ENCODE measurements at places on chromosomes 16 and 17.

DNA sequence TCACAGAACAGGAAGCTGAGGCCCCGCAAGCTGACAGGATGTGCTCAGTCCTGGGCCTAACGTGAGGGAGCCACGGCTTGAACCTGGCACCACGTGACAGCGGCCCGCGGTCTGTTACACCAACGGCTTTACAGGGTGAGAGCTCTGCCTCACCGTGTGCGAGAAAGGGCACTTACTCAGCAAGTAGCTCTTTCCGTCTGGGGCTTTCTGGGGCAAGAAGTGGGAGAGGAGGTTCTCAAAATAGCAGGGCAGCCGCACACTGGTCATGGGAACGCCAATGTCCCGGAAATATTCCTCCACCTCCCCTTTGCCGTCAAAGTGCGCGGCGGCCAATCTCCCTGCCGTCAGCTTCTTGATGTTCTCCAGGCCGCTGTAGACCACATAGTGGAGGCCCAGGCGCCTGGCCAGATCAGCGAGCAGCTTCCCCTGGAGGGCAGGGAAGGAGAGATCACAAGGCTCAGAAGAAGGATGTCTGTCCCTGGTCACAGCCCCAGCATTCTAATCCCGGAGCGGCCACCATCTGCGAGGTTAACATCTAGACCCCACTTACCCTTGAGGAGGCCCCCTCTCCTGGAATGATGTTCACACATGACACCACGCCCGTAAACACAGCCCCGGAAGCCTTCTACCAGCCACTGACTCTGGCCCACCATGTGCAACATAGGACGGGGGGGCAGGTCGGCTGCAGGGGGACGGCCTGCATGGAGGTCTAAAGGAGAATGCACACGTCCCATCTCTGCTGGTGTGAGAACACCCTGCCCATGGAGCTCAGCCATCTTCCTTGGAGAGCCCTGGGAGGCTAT, 8.2 kb downstream of the NMRAL1 start:
- DNase-seq = no peak

DNA sequence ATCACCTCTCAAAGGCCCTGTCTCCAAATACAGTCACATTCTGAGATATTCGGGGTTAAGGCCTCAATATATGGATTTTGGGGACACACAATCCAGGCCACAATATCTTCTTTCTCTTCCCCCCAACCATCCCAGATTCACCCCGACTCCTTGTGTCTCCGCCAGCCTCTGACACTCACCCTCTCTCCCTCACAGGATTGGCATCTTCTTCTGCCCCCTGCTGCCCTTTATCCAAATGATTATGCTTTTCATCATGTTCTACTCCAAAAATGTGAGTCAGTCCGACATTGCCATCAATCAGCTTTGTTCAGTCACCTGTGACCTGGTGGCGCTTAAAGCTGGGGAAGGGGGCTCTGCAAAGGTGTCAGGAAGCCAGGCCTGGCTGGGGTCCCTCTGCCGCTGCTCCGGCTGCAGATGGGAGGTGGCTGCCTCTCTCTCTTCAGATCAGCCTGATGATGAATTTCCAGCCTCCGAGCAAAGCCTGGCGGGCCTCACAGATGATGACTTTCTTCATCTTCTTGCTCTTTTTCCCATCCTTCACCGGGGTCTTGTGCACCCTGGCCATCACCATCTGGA, 35.1 kb downstream of the GDE1 start:
- DNase-seq = no peak

DNA sequence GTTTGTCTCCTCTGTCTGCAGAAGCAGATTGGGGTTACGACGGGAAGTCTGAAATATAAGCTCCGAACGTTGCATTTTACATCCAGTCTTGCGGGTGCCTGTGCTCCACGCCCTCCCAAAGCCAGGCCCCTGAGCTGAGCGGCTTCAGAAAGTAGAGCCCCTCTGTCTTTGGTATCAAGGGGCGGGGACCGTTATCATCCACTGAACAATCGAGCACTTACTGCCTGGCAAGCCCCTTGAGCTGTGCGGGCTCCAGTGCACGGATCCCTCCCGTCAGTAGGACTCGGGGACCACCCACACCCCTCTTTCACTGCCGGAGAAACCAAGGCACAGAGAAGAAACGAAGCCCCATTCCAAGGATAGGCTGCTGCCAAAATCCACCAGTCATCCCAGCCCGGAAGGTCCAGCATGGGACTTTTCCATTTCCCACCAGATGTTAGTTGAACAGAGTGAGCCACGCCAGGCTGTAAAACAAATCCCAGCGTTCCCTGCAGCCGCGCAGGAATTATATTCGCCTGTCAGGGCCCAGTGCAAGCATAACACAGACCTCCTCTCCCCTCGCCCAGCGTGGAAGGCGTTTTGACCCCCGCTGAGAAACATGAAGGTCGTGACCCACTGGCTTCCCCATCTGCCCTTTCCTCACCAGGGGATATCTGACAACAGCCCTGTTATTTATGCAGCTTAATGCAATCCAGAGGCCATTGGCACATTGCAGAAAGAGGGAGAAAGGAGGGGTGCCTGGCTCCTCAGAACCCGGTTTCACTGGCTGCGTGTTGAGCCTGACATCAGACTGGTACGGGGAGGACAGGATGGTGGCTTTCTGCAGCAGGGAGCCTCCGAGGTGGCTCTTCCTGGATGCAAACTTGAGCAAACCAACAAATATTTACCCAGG, 212.2 kb upstream of the FOXF1 start:
- no peak for DNase-seq

DNA sequence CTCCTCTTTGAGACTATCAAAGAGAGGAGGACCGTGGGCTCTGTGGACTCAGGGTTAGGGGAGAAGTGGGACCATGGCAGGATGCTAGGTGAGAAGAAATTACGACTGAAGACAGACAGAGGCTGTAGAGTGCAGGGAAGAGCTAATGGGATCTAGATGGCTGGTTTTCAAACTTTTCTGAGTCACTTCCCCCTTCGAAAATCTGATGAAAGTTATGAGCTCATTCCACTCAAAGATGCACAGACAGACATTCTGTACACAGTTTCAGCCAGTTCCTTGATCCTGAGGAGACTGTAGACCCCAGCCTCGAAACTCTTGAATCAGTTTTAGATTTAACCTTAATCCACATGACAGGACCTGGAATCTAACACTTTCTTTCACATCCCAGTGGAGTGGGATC, 40.7 kb downstream of the RGS9 start:
- no peak for DNase-seq

DNA sequence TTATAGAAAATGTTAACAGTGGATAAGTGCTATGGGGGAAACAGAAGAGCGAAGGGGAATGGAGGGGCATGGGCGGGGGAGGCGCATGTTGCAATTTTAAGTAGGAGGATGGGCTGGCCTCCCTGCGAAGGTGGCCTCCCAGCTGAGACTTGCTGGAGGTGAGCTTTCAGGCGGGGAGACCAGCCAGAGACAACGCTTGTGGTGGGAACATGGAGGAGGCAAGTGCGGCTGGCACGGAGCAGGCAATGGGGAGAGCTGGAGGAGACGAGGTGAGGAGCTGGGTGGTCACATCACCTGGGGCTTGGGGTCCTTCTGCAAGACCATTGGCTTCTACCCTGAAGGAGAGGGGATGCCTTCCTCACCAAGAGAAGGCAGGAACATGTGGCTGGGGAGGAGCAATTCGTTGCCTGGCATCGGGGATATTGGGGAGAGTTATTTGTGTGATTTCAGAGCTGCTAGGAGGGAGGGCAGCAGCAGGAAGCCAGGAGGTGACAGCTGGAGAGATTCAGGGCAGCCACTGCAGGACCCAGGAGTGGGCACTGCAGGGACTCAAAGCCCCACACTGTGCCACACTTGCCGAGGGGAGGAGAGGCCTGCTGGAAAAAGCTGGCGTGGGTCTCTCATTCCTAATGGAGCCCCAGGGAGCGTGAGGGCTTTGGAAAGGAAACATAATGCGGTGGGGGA, 34.4 kb downstream of the PMFBP1 start:
- DNase-seq = no peak

- no peak for DNase-seq
Observed at GRCh38 chr17:77320485-77321256, 179.9 kb downstream of the SEC14L1 start.

DNA sequence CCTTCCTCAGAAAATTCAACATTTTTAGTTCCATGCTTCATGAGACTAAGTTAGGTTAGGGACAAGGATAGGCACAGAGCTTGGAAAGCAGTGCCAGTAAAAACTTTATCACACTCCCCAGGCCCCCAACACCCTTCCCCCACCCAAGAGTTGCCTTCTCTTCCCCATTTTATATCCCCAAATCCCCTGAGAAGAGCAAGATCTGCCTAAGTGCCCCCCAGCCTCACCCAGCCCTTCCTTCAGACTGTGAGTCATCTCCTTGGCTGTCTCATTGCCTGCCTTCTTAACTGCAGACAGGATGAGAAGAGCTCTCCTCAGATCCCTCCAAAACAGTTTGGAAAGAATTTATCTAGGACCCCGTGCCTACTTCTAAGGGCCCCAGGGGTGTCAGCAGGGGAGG, 55.8 kb downstream of the NEUROD2 start:
- no peak for DNase-seq

DNA sequence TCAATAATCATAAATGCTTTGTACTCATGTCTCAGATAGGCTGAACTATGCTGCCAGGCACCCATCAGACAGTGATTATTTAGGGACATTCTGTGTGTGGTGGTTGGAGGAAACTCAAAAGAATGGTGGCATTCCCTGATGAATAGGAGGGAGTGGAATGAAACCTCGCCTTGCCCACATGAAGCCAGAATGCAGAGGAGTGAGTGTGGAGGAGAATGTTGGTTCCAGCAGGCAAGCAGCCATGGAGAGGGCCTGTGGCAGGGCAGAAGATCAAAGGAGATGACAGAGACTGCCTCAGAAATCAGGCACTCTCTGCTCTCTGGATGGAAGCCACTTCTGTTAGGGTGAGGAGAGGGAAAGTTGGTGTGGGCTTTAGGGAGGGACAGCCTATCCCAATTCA, 22.5 kb downstream of the KCTD19 start:
- no peak for DNase-seq

DNA sequence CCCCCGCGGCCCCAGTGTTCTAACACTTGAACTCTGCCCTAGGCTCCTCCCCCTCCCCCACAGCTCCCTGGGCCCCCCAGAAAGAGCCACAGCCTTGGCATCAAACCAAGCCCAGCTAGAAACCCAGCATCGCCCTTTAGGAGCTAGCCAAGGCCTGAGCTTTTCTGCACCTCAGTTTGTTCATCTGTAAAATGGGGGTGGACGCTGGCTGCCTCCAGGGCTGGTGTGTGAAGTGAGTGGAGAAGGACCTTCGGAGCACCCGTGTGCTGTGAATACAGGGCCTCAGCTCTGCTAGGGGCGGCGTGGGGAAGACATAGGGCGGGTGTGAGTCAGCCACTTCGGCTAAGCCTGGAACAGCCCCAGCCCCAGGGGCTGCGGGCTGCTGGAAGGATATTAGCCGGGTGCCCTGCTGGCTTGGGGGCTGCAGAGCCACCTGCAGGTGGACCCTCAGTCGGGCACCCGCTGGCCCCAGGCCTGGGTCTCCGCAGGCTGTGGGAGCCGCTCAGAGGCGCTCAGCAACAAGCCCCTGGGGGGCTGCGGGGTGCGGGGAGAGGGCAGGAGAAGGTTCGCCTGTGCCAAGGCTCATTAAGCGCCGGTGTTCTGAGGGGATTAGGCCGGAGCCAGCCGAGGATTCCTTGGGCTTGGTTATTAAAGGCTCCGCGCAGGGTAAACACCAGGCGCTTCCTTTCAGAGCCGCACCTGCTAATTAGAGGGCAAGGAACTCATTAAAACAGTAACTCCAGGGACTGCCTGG, 217.0 kb upstream of the CIBAR2 start:
- peak; percentile 56 for DNase-seq

- DNase-seq = no peak
Observed at GRCh38 chr17:61537264-61537771, 53.7 kb downstream of the NACA2 start.

- no peak for DNase-seq
Observed at GRCh38 chr17:67635681-67636080, 82.1 kb upstream of the NOL11 start.

- no peak for DNase-seq
Observed at GRCh38 chr16:4648917-4649316, 24.3 kb downstream of the MGRN1 start.

GRCh38 chr16:88831838-88832237, 20.1 kb upstream of the APRT start:
- no peak for DNase-seq

GRCh38 chr17:40106760-40107521, 6.6 kb upstream of the NR1D1 start:
- DNase-seq = no peak

- no peak for DNase-seq
Observed at GRCh38 chr17:17564896-17565295, 26.6 kb downstream of the PEMT start.

DNA sequence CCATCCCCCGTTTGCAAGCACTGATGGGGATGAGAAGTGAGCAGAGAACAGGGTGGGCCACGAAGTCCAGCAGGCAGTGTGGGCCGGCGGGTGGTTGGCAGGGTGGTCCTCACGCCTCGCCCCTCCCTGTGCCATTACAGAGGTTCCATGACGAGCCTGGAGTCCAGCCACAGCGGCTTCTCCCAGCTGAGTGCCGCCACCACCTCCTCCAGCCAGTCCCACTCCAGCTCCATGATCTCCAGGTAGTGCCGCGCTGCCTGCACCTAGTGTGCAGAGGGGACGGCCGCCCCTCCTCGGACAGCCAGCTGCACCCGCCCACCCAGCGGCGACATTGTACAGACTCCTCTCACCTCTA, 73.0 kb downstream of the SEC14L1 start:
- DNase-seq = no peak

DNA sequence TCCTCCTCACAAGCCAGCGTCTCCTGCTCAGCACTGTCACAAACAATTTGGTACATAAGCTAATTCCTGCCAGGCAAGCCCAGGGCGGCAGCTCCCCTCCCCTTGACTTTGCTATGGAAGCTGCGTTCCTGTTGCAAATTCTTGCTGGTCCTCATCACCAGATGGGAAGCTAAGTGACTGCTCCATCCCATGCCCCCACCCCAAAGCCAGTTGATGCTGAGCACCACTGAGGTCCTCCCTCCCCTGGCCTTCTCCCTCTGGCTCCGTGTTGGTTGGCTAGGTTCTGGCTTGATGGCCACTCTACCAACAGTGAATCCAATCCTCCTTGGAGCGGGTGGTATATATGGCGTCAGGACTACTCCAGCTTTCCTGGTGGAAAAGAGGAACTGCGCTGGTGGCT, 34.4 kb downstream of the PIPOX start:
- DNase-seq = no peak

DNA sequence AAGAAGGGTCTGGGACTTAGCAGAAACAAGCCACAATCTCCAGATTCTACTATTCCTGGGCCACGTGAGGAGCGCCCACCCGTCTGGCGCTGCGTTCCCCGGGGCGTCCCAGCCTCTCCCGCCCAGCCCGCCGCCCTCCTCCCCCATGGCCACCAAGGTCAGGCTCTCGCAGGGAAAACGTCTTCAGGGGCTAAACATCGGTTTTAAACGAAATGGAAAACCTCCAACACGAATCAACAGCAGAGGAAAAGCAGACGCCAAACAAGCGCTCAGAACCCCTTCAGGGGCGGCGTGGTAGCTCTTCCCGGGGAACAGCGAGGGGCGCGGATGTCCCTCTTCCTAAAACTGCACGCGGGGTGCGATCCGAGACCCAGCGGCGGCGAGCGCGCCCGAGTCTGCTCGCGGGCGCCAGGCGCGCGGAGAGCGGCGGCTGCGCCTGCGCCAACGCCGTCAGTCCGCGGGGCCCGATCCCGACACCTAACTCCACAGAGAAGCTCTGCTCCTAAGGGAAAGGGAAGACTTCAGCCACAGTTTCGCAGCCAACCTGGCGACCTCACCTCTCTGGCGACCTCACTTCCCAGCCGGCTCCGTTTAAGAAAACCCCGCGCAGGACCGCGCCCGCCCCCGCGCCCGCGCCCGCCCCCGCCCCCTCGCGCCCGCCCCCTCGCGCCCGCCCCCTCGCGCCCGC, 505 bp upstream of the COG1 start:
- peak; percentile 59 for DNase-seq

Measured in NCI-H748 treated with DMSO at 0.1 percent for 48 hours (cell line).